ENCODE measurements at places on chromosomes 3 and 15.

- H3K27me3 ChIP-seq, result no peaks in the 10 kb centered on the region
- peaks cover 27% of the 10 kb centered on the region for H3K36me3 ChIP-seq
- H3K27ac ChIP-seq, result no peak overlapping the region
- H3K4me3 ChIP-seq, result no peak overlapping the region
- DNase-seq, result no peak
Measured at GRCh38 chr15:29696950-29697738, 125.1 kb downstream of the TJP1 start.

DNA sequence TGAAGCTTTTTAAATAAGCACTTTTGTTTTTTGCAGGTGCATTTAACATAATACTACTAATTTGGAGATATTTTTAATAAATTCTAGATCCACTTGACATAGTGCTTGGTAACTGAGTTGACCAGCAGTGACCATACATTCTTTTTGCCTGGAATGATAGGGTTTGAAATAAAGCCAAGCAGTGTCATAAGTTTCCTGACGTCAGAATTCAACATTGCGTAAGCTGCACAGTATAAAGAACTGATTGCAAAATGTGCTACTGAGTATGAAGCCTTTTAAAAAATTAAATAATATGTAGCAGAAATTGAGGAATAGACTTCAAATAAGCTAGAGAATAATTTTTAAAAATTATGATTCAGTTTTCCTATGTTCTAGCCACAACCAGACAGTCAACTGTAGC, 454.6 kb upstream of the ARPP21 start:
- no peak for DNase-seq
- H3K4me1 ChIP-seq, result no peaks in the 10 kb centered on the region
- no peaks in the 10 kb centered on the region for H3K27me3 ChIP-seq
- no peak overlapping the region for H3K4me3 ChIP-seq

- DNase-seq, result peak; percentile 30
- H3K4me1 ChIP-seq, result peaks cover 49% of the 10 kb centered on the region
- no peaks in the 10 kb centered on the region for H3K36me3 ChIP-seq
- no peaks in the 10 kb centered on the region for H3K27me3 ChIP-seq
- H3K27ac ChIP-seq, result 0 out of 2 replicates have a peak overlapping the region, but pooled peaks have one; percentile 16
- no peak overlapping the region for H3K4me3 ChIP-seq
Measured at GRCh38 chr15:56042031-56042430, 48.6 kb upstream of the NEDD4 start.

- H3K27ac ChIP-seq, result no peak overlapping the region
- no peaks in the 10 kb centered on the region for H3K27me3 ChIP-seq
- no peak overlapping the region for H3K4me3 ChIP-seq
- H3K36me3 ChIP-seq, result no peaks in the 10 kb centered on the region
- peaks cover 14% of the 10 kb centered on the region for H3K4me1 ChIP-seq
Measured at GRCh38 chr15:69150336-69150735, 10.1 kb upstream of the GLCE start.

- peaks cover 5% of the 10 kb centered on the region for H3K4me1 ChIP-seq
- peaks cover 47% of the 10 kb centered on the region for H3K27me3 ChIP-seq
- DNase-seq, result peak; percentile 70
- no peaks in the 10 kb centered on the region for H3K36me3 ChIP-seq
- H3K27ac ChIP-seq, result no peak within 1 kb of the TSS
Measured at GRCh38 chr3:179451265-179452175, at the start of gene GNB4. Gene GNB4, minus strand, starts transcription at chr3:179451470. Its CDS starts 25,270 bp downstream, at chr3:179426200.

- H3K27ac ChIP-seq, result no peak overlapping the region
- no peaks in the 10 kb centered on the region for H3K36me3 ChIP-seq
- no peak overlapping the region for H3K4me3 ChIP-seq
Measured at GRCh38 chr3:139827833-139828232, 107.2 kb upstream of the CLSTN2 start.

DNA sequence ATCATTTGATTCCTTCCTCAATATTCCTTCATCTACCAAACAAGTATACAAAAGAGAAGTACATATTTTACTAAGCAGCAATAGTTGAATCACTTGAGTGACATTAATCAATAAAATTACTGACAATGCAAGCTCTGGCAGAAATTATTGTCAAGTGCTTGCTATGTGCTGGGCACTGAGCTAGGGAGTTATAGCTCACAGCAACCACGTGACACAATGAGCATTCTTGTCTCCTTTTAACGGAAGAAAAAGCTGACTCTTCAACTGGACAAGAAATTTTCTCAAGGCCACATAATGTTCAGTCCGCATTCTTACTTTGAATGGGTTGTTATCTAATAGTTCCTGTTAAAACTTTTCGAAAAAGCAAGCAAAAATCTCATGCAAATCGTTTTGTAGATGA, 500.1 kb downstream of the PYDC2 start:
- DNase-seq, result no peak
- H3K36me3 ChIP-seq, result no peaks in the 10 kb centered on the region
- no peaks in the 10 kb centered on the region for H3K27me3 ChIP-seq
- H3K4me3 ChIP-seq, result no peak overlapping the region

DNA sequence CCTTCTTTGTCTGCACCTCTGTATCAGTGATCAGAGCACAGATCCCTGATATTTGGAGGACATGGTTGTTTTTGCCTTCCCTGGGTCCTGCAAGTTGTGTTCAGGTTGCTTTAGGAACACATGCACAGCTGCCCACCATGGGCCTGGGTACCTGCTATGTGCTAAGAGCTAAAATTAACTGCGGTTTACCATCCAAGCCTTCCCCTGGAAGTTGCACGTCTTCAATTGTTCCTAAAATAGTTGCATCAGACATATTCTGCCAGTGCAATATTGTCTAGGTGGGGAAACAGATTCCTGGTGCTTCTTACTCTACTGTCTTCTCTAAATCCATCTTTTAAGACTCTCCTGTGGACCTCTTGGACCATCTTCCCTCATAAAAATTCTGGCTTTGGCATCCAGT, 80.9 kb downstream of the PDE8A start:
- no peak for DNase-seq
- H3K4me1 ChIP-seq, result no peaks in the 10 kb centered on the region
- H3K4me3 ChIP-seq, result no peak overlapping the region
- H3K27ac ChIP-seq, result no peak overlapping the region

All from PC-3 (cell line).